ENCODE measurements at places on chromosomes 7 and 10. TPM values are rescaled to one million over a fixed set of nuclear protein-coding genes. Genes with fewer than 3 reads are reported as not detected.

PHKG1 gene
- 0.39 TPM for total RNA-seq

SORCS1 gene
- under 0.01 TPM for total RNA-seq

SFTPA1 gene
- not detected for total RNA-seq

KCNH2 gene
- not detected for total RNA-seq

THNSL1 gene
- total RNA-seq, result 4.8 TPM

PITX3 gene
- total RNA-seq, result not detected

ACTL6B gene
- total RNA-seq, result not detected

- DNase-seq, result no peak
Measured at GRCh38 chr10:61063034-61063433, 119.0 kb upstream of the RHOBTB1 start.

DNA sequence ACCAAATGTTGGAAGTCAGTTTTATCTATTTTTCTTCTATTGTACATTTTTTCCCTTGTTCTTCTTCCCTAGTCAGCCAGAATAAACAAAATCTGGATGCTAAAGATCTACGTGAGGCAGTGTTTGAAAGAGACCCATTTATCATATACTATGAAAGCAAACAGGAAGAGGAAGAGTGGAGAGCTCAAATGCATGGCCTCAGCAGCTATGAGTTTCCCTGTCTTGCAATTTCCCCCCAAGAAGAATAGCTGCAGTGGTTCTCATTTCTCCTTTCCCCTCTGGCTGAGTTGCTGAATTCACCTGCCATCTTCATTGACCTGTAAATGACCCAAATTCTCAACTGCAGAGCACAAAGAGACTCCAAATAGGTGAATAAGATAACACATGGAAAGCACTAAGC is 347.1 kb upstream of the NRP1 start:
- DNase-seq, result no peak

- no peak for DNase-seq
Measured at GRCh38 chr10:120186506-120186905, 270.5 kb upstream of the PLPP4 start.

- no peak for DNase-seq
Measured at GRCh38 chr10:63072951-63073350, 60.2 kb upstream of the NRBF2 start.

GRCh38 chr10:30455816-30456215 is 21.8 kb downstream of the MAP3K8 start:
- DNase-seq, result no peak

DNA sequence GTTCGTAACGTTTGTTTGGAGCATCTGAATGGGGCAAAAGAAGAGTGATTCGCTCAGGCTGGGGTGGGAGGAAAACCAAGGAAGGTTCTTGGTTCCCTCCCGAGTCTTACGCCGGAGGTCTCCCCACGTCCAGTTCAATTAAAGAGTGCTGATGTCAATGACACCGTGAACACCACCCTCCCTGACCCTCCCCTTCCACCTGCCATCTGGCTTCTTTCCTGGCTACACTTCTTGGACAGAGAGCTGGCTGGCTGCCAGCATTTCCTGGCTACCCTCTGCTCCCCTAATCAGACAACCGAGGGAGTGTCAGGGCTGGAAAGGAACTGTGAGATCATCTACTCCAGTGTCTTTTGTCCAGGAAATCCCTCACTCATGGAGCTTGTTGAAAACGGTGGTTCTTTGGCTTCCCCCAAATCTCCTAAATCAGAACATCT is 24.1 kb upstream of the FFAR4 start:
- peak; percentile 16 for DNase-seq

- no peak for DNase-seq
Measured at GRCh38 chr10:61451357-61451756, 1.8 kb downstream of the TMEM26 start.

GRCh38 chr10:73653701-73654100 is 2.1 kb downstream of the SYNPO2L start:
- DNase-seq, result peak; percentile 12

DNA sequence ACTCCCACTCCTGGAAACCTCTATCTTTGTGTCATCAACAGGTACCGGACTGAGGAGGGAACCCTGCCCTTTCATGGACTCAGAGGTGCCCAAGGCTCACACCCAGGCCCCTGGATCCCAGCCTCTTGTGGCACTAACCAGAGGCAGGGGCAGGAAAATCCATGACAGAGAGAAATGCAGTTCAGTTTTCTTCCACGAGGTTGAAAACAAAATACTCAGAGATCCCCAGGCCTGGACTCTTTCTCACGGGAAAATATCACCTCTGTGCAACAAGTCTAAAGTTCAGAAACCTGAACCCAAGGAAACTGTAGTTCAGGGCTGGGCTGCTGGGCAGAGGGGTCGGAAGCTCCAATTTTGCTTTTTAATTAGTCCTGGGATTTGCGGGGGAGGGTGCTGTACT is 21.4 kb upstream of the OPN4 start:
- DNase-seq, result no peak

- DNase-seq, result no peak
Measured at GRCh38 chr10:112335868-112336265, 38.0 kb upstream of the ACSL5 start.

GRCh38 chr7:44050915-44051560 is 6.5 kb downstream of the DBNL start:
- DNase-seq, result no peak

DNA sequence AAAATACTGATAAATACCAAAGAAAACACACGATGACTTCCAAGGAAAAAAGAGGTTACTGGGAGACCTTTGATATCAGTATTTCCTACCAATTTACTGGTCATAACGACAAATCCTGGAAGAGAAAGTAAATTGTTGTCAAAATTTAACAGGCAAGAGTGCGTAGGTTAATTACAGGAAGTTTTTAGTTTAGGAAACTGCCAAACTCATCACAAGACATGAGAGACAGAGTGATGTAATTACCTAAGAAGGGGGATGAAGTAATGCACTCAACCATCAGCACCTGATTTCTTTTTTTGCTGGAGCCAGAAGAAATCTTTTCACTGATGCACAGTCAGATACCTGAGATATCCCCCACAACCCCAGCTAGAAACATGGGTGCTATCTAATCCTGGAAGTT is 16.8 kb downstream of the MACC1 start:
- DNase-seq, result no peak

DNA sequence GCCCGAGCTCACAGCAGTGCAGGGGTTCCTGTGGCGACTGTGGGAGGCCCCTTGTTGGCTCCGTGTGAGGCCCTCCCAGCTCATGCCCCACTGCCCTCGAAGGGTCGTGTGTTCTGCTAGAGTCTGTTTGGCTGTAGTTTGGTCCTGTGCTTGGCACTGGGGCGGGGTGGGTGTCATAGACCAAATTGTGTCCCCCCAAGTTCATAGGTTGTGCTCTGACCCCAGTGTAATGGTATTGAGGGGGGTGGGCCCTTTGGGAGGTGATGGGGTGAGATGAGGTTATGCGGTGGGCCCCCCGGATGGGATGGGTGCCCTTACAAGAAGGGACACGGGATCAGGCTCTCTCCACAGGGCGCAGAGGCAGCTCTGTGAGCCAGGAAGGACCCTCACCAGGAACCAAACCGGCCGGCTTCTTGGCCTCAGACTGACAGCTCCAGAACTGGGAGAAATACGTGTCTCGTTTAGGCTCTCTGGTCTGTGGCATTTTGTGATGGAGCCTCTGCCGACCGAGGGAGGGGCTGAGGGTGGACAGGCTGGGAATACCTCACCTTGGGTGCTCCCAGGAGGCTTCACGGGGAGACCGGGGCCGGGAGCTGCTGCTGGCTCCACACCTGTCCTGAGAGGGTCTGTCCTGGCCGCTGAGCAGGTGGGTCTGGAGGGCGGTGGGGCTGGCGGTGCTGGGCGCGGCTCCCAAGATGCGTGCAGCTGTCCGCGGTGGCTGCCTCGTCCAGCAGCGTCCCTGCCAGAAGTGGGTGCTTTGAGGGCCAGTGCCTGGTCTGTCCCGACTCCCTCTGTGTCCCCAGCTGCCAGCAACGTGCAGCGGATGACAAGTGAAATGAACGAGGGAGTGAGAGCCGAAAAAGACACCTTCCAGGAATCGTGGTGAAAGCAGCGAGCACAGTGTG is 89.4 kb downstream of the INPP5A start:
- DNase-seq, result no peak

Measured in RPMI7951 (cell line).